ENCODE measurements at places on chromosomes 5 and 9.

- no peak for DNase-seq
Observed at GRCh38 chr9:97880336-97880735, 27.3 kb downstream of the FOXE1 start.

DNA sequence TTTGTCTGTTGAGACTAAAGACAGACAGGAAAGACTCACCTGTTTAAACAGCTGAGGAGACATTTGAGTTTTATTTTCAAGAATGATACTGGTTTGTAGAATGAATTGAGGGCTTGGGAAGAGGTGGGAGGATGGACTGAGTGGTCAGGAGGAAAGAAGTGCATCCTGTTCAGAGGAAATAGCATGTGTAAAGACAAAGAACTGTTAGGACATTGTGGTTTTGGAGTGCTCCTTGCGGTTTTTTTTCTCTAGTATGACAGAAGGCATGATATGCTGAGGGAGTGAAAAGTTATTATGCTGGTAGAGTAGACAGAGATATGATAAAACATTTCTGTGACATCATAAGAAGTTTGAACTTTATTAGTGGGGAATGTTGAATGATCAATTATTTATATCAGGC is 270.7 kb upstream of the ELAVL2 start:
- DNase-seq = no peak

DNA sequence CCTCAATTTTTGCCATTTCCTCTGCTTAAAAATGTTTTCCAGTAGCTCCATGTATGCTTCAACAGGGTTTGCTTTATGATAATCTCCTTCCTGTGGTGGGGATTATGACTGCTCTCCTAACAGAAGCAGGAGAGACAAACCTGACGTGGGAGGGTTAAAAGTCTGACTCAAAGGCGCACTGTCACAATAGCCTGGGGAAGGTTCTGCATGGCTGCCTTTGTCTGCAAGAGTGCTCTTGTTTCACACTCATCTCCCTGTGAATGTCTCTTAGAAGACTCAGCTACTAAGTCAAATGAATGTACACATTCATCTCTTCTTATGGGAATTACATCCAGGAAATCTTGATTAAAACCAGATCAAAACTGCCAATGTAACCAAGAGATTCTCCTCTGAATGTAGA is 90.9 kb upstream of the MTAP start:
- DNase-seq = no peak

- DNase-seq = no peak
Observed at GRCh38 chr5:1314564-1314982, 19.7 kb upstream of the TERT start.

- no peak for DNase-seq
Observed at GRCh38 chr5:113354055-113354454, 80.7 kb downstream of the TSSK1B start.

- no peak for DNase-seq
Observed at GRCh38 chr9:6354072-6354686, 26.0 kb downstream of the TPD52L3 start.

GRCh38 chr5:173670130-173670651 is 53.7 kb upstream of the BOD1 start:
- DNase-seq = no peak

- DNase-seq = no peak
Observed at GRCh38 chr9:134219646-134220060, 55.3 kb upstream of the RNU6ATAC start.

GRCh38 chr5:8691221-8691620 is 822.3 kb downstream of the MTRR start:
- DNase-seq = no peak

GRCh38 chr9:127825319-127826051 is 22.8 kb downstream of the FPGS start:
- no peak for DNase-seq

DNA sequence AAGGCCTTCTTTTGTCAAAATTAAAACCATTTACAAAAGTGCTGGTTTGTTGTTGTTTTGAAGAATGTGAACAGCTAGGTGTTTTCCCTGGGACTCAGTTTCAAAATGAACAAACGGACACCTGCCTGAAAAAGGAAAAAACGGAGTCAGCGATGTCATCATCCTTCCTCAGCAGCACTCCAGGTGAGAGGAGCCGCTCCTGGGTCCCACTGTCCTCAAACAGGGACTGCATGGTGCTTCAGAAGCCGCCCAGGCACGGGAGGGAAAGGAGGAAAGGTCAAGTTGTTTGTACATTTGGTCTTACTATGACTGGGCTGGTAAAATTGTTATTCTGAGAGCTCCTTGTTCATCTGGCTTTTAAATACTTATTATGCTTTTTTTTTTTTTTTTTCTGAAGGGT is 69.0 kb upstream of the ZSWIM6 start:
- DNase-seq = no peak

Data from effector memory CD4-positive, alpha-beta T cell (primary cell).